ENCODE measurements at places on chromosomes 7 and 10.

- no peak for DNase-seq
These were observed 409.5 kb downstream of the ADRA2A start for GRCh38 chr10:111486346-111486745.

GRCh38 chr10:46235705-46236545 is 50.9 kb upstream of the ANTXRL start:
- no peak for DNase-seq

GRCh38 chr7:136976504-136977251 is 108.2 kb downstream of the CHRM2 start:
- DNase-seq, result peak; percentile 61

DNA sequence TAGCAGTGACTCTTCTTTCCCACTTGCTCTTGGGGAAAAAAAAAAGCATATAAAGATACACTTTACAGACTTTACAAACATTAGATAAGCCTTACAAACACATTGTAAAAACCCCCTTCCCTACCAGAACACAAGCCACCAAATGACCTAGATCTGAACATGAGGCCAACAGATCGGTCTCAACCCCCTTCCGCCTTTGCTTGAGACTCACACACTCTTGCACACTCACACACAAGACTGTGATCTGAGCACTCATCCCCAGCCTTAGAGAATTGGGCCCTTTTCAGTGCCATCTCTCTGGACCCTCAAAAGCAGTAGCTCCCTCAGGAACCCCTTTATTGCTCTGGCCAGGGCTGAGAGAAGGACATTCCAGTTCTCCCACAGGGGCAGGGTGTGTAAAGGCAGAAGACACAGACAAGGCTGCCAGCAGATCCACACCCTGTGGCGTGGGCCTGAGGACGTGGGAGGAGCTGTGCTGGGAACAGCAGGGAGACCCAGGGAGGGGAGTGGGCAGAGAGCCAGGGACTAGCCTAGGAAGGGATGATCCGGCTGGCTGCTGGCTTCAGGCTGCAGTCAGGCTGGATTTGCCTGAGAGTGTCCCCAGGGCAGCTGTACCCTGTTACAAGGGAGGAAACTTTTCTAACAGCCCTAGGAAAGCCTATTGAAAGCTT is 206.7 kb downstream of the KIAA1217 start:
- DNase-seq, result peak; percentile 30

- DNase-seq, result no peak
These were observed 1.3 kb downstream of the CAMK2B start for GRCh38 chr7:44324204-44324480.

GRCh38 chr7:21675255-21675654 is 132.4 kb downstream of the DNAH11 start:
- DNase-seq, result peak; percentile 2

DNA sequence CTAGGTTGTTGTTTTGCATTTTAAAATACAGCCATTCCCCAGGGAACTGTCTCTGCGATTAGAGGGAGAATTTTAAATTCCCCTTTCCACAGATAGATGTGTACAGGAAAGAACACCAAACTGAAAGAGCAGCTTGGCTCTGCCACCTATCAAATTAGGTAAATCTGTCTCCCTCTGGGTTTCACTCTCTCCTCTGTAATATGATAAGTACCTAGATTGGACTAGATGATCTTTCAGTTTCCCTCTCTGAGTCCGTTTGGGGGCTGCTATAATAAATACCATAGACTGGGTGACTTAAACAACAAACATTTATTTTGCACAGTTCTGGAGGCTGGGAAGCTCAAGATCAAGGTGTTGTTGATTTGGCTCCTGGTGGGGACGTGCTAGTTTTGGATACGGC is 186.0 kb downstream of the KIF20B start:
- no peak for DNase-seq

- peak; percentile 45 for DNase-seq
These were observed 133.6 kb downstream of the ZMIZ1 start for GRCh38 chr10:79202188-79203013.

GRCh38 chr10:49165821-49166483 is 22.2 kb downstream of the TMEM273 start:
- no peak for DNase-seq

DNA sequence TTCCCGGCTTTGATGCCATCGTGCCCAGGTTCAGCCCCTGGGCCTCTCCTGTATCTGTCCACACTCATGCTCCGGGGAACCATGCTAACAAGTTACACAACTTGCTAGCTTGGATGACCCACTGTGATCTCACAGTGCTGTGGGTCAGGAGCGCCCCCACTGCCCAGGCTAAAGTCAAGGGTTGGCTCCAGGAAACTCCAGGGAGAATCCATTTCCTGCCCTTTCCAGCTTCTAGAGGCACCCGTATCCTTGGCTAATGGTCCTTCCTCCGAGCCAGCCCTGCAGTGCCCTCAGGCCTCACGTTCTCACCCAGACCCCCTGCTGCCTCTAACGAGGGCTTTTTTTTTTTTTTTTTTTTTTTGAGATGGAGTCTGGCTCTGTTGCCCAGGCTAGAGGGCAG is 19.5 kb downstream of the AMZ1 start:
- DNase-seq, result no peak

- DNase-seq, result peak; percentile 18
These were observed 5.3 kb downstream of the GLRX3 start for GRCh38 chr10:130141460-130141859.

Data from fibroblast of villous mesenchyme (primary cell).